Daoy (cell line): ENCODE measurements at places on chromosomes 6 and 20. TPM values are rescaled to one million over a fixed set of nuclear protein-coding genes. Genes with fewer than 3 reads are reported as not detected.

GRCh38 chr6:44054721-44055559, 72.3 kb downstream of the MRPL14 start:
- DNase-seq = peak; percentile 97

The DAAM2 gene
- total RNA-seq = 2.1 and 5.2 TPM in 2 replicates

The NKAIN2 gene
- not detected in 2 replicates for total RNA-seq

DNA sequence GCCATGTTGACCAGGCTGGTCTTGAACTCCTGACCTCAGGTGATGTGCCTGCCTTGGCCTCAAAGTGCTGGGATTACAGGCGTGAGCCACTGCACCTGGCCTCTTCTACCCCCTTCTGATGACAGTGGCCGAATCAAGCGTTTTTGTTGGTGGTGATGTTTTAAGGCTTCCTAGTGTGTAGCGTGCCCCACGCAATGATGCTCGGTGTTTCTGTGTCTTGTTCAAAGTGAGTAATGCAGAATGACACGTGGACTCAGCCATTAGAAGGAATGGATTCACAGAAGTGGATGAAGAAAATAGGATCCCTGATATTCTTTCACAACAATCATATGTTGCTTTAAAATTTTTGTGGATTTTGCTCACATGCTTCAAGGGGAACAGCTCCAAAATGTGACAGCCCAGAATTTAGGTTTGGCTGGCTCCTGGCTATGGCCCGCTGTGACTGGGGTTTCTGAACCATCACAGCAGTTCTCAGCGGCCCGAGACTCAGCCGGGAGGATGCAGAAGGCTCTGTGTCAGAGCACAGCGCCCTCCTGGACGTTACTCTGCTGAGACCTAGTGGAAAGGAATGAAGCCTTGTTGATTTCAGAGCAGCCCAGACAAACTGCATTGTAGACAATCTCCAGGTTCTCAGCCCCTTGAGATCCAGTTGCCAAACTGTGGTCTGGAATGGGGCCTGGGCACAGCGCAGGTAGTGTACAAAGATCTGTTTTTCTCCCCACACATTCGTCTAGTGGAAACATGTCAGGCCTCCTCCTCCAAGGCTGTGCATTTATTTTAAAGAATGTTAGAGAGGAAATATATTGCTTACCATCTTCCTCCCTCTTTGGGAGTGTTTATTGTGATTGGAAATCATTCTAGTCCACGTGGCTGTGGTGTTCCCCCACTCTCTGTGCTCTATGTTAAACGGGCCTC, 57.6 kb upstream of the TIAM2 start:
- no peak for DNase-seq

GRCh38 chr6:94501516-94501915, 1075.8 kb upstream of the MANEA start:
- no peak for DNase-seq
